ENCODE measurements at places on chromosomes 1 and 21.

GRCh38 chr1:58966917-58967740, 183.3 kb upstream of the JUN start:
- DNase-seq, result no peak

DNA sequence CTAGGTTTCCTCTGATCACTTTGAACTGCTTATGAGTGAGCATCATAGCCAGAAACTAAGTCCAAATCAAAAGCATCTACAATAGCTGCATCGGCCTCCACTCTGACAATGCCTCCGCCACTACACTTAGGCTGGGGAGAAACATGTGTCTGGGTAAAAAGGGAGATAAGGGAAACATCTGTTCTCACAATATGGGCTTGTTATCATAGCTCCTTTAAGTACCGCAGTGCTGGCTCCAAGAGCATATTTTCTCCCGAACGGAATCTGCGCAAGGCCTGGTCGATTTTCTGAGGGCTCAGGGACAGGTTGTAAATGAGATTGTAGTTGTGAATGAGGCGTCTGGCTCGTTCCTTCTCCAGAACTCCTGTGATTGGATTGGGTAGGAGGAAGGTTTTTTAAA, 63.9 kb upstream of the CYP2J2 start:
- DNase-seq, result no peak

DNA sequence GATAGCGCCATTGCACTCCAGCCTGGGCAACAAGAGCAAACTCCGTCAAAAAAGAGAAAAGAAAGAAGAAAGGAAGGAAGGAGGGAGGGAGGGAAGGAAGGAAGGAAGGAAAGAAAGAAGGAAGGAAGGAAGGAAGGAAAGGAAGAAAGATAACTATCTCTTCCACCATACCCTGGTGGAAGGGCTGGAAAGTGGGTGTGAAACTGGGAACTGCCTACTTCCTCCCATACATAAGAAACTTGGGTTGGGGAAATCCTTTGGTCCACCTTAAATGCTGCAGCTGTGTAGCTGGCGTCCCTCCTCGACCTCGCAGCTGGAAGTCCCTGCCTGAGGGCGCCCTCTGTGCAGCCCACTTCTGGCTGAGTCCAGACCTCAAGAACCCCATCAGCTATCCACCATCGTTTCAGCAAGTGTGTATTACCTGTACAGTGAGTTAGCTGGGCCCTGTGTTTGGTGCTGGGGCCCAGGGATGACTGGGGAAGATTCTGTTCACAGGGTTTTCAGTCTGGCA, 4.6 kb upstream of the FAM167B start:
- no peak for DNase-seq

GRCh38 chr1:170657275-170657853, 6.6 kb upstream of the PRRX1 start:
- no peak for DNase-seq
